ENCODE measurements at places on chromosomes 7 and 10. TPM values are rescaled to one million over a fixed set of nuclear protein-coding genes. Genes with fewer than 3 reads are reported as not detected.

- no peak for DNase-seq
- H3K27me3 ChIP-seq = no peaks in the 10 kb centered on the region
- H3K4me1 ChIP-seq = no peaks in the 10 kb centered on the region
- H3K27ac ChIP-seq = peak overlapping the region; percentile 32
- H3K36me3 ChIP-seq = no peaks in the 10 kb centered on the region
Measured at GRCh38 chr7:18497082-18497481, 1.5 kb downstream of the HDAC9 start.

- no peak for DNase-seq
- no peak overlapping the region for H3K27ac ChIP-seq
- H3K27me3 ChIP-seq = no peaks in the 10 kb centered on the region
- H3K4me3 ChIP-seq = no peak overlapping the region
- H3K4me1 ChIP-seq = peaks cover 4% of the 10 kb centered on the region
Measured at GRCh38 chr10:115979576-115979975, 293.4 kb downstream of the GFRA1 start.

DNA sequence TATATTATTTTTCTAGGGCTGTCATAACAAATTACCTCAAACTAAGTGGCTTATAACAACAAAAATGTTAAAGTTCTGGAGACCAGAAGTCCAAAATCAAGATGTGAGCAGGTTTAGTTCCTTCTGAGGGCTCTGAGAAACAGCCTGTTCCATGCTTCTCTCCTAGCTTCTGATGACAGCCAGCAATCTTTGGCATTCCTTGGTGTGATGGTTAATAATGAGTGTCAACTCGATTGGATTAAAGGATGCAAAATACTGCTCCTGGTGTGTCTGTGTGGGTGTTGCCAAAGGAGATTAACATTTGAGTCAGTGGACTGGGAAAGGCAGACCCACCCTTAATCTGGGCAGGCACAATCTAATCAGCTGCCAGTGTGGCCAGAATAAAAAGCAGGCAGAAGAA is 26.3 kb upstream of the TNKS2 start:
- no peaks in the 10 kb centered on the region for H3K4me1 ChIP-seq
- no peaks in the 10 kb centered on the region for H3K36me3 ChIP-seq
- H3K4me3 ChIP-seq = no peak overlapping the region
- no peak overlapping the region for H3K27ac ChIP-seq
- DNase-seq = no peak

- no peak for DNase-seq
- H3K36me3 ChIP-seq = peaks cover 2% of the 10 kb centered on the region
- no peak overlapping the region for H3K4me3 ChIP-seq
- H3K4me1 ChIP-seq = no peaks in the 10 kb centered on the region
- no peaks in the 10 kb centered on the region for H3K27me3 ChIP-seq
Measured at GRCh38 chr7:43891069-43891955, 15.1 kb downstream of the URGCP start.

DNA sequence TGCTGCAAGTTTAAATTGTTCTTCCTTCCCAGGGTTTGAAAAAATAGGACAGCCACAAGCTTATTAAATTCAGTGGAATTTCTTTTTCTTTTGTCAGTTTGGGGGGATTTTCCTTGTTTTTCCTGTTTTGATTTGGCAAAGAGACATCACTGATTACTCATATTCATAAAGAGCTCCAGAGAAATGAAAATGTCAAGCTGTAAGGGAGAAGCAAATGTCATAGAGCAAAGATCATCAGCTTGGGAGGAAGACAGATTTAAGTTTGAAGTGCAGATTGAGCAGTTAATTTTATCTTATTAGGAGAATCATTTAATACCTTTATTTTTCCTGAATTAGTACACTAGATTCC is 255.8 kb upstream of the PHYHIPL start:
- H3K4me1 ChIP-seq = no peaks in the 10 kb centered on the region
- H3K4me3 ChIP-seq = no peak overlapping the region
- H3K36me3 ChIP-seq = no peaks in the 10 kb centered on the region
- peak; percentile 34 for DNase-seq
- H3K27ac ChIP-seq = peak overlapping the region; percentile 24
- no peaks in the 10 kb centered on the region for H3K27me3 ChIP-seq

DNA sequence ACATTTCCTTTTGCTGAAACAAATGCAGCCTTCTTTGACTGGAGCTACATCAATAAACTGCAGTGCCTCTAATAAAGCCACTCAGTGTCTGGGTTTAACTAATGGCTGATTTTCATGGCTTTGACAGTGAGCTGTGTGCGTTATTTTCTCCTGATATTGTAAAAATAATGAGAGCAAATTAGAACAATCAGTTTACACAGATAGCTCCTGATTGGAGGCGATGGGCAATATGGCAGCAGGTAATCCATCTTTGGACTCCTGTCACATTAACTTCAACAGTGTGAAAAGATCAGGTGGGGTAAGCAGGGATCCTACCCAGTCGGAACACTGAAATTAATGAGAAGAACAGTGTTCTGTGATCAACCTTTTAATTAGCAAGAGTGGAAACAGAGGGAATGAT is 100.7 kb downstream of the POLL start:
- H3K36me3 ChIP-seq = no peaks in the 10 kb centered on the region
- no peak for DNase-seq
- H3K27me3 ChIP-seq = no peaks in the 10 kb centered on the region
- no peak overlapping the region for H3K4me3 ChIP-seq

The NYAP1 gene
- total RNA-seq = 1.6 TPM

The KLLN gene
- total RNA-seq = 0.22 TPM

GRCh38 chr10:68816796-68817412 is 10.4 kb upstream of the STOX1 start:
- H3K27ac ChIP-seq = no peak overlapping the region
- H3K27me3 ChIP-seq = no peaks in the 10 kb centered on the region
- H3K4me1 ChIP-seq = no peaks in the 10 kb centered on the region
- no peak overlapping the region for H3K4me3 ChIP-seq
- DNase-seq = no peak

The KDM7A gene
- total RNA-seq = 7.4 TPM
